ENCODE measurements at places on chromosomes 5 and 9.

- peak; percentile 57 for DNase-seq
- H3K4me1 ChIP-seq = peaks cover 4% of the 10 kb centered on the region
- no peak overlapping the region for H3K27ac ChIP-seq
- peaks cover 33% of the 10 kb centered on the region for H3K36me3 ChIP-seq
These were observed 26.5 kb downstream of the OXCT1 start for GRCh38 chr5:41843456-41844370.

- peaks cover 34% of the 10 kb centered on the region for H3K4me1 ChIP-seq
- no peak overlapping the region for H3K4me3 ChIP-seq
- no peak for DNase-seq
- no peaks in the 10 kb centered on the region for H3K27me3 ChIP-seq
- no peaks in the 10 kb centered on the region for H3K36me3 ChIP-seq
These were observed 28.3 kb downstream of the ZNF462 start for GRCh38 chr9:106891286-106891685.

DNA sequence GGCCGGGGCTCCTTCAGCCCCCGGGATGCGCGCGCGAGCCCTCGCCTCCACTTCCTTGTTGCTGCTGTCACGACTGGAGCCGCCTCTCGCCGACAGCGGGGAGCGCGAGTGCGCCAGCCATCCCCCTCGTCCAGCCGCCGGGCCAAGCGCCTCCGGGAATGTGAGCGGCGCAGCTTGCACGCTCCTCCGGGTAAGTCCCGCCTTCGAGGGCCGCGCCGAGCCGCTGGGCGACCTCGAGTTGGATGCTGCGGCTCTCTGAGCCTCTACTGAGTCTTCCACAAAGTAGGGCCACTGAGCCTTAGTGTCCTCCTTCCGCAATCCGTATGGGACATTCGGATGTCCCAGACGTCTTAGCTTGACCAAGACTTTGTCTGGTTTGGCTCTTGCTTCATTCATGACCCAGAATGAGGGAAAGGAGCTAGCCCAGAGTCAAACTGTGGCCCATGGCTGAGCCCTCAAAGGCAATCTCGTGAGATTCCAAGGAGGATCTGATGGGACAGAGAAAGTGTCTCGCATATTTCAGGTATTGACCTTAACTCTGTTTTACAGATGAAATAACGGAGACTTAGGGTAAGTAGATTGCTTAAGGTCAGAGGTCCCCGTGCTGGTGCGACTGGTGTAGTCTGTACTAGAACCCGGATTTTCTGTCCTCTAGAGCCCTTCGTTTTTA is 586 bp downstream of the HMGXB3 start:
- no peaks in the 10 kb centered on the region for H3K27me3 ChIP-seq
- peak overlapping the region; percentile 73 for H3K27ac ChIP-seq
- H3K4me3 ChIP-seq = peak overlapping the region; percentile 87
- peak; percentile 34 for DNase-seq

DNA sequence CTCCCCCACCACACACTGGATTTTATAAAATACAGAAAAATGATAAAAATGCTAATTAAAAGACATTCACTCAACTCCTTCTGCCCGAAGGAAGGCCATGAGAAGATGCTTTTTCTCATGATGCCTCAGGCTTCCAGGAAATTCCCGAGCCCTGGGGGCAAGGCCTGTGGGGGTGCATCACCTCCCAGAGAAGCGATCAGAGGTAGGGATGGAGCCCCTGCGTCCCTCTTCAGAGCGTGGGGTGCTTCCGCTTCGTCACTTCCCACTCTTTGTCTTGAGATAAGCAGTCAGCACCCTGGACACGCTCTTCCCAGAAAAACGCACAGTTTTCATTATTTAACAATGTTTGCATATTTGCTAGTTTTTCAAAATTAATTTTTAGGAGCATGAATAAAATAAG is 33.3 kb upstream of the SH3PXD2B start:
- no peak overlapping the region for H3K27ac ChIP-seq
- no peak for DNase-seq
- H3K4me1 ChIP-seq = peaks cover 8% of the 10 kb centered on the region
- H3K27me3 ChIP-seq = no peaks in the 10 kb centered on the region
- no peaks in the 10 kb centered on the region for H3K36me3 ChIP-seq
- H3K4me3 ChIP-seq = no peak overlapping the region

GRCh38 chr9:117485176-117485575 is 70.3 kb upstream of the ASTN2 start:
- no peaks in the 10 kb centered on the region for H3K27me3 ChIP-seq
- no peak overlapping the region for H3K4me3 ChIP-seq
- no peak overlapping the region for H3K27ac ChIP-seq

DNA sequence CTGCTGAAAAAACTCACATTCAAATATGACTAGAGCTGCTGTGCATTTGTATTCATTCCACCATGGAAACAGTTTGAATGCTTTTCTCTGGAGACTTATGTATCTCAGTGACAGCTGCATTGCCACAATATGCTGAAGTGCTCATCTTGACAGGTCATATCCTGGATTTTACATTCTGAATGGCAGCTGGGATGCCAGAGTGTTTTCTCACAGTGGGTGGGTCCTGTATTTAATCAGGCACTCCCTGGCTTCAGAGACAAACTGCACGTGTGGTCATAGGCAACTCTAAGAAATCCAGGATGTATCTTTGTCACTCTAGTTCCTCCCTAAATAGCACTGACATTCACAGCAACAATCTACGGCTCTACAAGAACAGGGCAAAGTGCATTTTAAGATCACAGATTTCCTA is 75.6 kb downstream of the ST8SIA4 start:
- H3K4me1 ChIP-seq = peaks cover 16% of the 10 kb centered on the region
- no peaks in the 10 kb centered on the region for H3K27me3 ChIP-seq
- H3K27ac ChIP-seq = peak overlapping the region; percentile 46
- H3K4me3 ChIP-seq = no peak overlapping the region

GRCh38 chr5:54517174-54517511 is 416 bp upstream of the SNX18 start:
- no peak for DNase-seq
- peak overlapping the region; percentile 87 for H3K4me3 ChIP-seq
- H3K36me3 ChIP-seq = no peaks in the 10 kb centered on the region
- H3K4me1 ChIP-seq = no peaks in the 10 kb centered on the region
- H3K27me3 ChIP-seq = no peaks in the 10 kb centered on the region
- no peak overlapping the region for H3K27ac ChIP-seq

GRCh38 chr9:89359751-89360261 is 41.5 kb downstream of the SECISBP2 start:
- H3K4me3 ChIP-seq = no peak overlapping the region
- H3K4me1 ChIP-seq = no peaks in the 10 kb centered on the region
- DNase-seq = no peak
- H3K36me3 ChIP-seq = peaks cover 27% of the 10 kb centered on the region

Measured in SJCRH30 (cell line).